ENCODE measurements at places on chromosomes 7 and 10.

GRCh38 chr7:67856046-67856445, 859.4 kb downstream of the TYW1 start:
- DNase-seq = no peak

DNA sequence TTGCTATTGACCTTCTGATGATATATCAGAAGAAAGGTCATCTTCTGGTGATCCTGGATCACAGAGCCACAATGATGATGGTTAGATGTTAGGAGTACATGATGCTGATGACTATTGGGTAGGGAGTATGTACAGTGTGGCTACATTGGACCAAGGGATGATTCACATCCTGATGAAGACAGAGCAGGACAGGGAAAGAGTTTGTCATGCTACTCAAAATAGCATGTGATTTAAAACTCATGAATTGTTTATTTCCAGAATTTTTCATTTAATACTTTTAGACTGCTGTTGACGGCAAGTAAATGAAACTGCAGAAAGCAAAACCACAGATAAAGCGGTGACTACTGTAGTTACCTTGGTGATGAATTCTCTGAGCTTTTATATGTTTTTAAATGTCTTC, 397.3 kb downstream of the PPP1R3A start:
- DNase-seq = no peak

- no peak for DNase-seq
These were observed 6.0 kb upstream of the FRMD4A start for GRCh38 chr10:14336736-14337135.

GRCh38 chr7:156616269-156617202, 24.0 kb upstream of the RNF32 start:
- no peak for DNase-seq

DNA sequence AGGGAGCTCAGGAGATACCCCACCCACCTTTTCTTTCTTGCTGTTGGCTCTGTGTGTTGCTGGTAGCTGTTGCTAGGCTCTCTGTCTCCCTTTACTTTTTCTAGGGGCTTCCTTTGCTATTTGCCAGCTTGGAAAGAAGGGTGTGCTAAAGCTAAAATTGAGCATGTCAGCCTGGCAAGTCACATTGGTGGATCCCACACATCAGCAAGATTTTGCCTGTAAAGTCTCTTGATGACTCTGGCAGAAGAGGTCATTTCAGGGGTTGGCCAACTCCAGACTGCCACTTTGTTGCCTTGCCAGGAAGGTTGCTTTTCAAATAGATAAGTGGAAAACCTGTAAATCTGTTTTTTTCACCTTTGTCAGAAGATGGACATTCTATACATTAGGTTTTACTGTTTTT, 9.9 kb downstream of the CCNY start:
- DNase-seq = no peak

GRCh38 chr7:41481353-41481752, 221.5 kb downstream of the INHBA start:
- DNase-seq = no peak

GRCh38 chr10:17734432-17735080, 17.4 kb upstream of the TMEM236 start:
- DNase-seq = no peak
